Kidney epithelial cell (primary cell): ENCODE measurements at places on chromosomes 7 and 10. TPM values are rescaled to one million over a fixed set of nuclear protein-coding genes. Genes with fewer than 3 reads are reported as not detected.

GRCh38 chr10:12750526-12751201 lies 250.8 kb downstream of the CCDC3 start:
- no peak for DNase-seq

DNA sequence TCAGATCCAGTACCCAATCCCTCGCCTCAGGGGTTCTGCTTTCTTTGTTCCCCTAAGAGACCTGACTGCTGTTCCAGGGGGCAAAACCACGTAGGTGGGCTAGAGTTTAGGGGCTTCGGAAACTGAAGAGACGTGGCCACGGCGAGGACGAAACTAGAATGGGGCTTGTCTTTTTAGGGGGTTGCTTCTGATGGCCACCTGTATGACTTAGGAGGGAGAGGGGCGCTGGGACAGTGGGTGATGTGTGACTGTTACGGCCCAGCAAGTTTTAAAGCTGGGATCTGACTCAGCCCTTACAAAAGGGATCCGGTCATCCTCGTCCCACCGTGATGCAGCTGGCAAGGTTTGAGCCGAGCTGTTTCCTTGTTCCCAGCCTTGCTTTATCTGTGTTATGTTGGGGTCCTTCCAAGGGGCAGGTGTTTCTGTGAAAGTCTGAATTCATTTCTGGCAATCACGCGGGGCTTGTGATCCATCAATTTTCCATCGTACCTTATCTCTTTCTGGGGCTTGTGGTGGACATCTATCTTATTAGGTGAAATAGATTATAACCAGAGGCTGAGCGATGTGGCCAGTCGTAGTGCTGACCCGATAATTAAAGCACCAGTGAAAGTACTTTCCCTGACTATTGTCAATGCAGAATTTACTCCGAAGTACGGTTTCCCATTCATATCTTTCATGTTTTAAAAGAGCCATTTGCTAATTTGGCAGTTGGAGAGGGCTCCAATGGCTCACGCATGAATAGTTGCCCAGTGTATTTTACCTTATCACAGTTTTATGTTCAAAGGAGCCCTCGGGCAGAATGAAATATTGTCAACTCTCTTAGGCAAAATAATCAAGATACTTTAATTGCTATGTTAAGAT lies 830 bp downstream of the MET start:
- DNase-seq = no peak

DNA sequence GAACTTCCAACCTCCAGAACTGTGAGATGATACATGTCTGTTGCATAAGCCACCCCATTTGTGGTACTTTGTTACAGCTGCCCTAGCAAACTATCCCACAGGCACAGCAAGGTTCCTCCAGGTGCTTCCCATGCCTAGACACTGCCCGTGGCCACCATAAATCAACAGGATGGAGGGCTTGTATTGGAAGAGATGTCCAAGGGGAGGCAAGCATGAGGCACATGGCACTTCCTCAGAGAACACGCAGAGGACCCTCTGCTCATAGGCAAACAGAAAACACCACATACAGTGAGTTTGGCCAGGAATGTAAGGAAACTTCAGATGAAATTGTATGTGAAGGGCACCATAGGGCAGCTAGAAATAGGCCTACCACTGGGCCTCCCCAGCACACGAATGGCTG lies 291.1 kb downstream of the GRID1 start:
- no peak for DNase-seq

GRCh38 chr10:7412928-7413282 lies 2.1 kb upstream of the SFMBT2 start:
- no peak for DNase-seq

- no peak for DNase-seq
These were observed 80.3 kb downstream of the WDR11 start for GRCh38 chr10:120931423-120931822.

DNA sequence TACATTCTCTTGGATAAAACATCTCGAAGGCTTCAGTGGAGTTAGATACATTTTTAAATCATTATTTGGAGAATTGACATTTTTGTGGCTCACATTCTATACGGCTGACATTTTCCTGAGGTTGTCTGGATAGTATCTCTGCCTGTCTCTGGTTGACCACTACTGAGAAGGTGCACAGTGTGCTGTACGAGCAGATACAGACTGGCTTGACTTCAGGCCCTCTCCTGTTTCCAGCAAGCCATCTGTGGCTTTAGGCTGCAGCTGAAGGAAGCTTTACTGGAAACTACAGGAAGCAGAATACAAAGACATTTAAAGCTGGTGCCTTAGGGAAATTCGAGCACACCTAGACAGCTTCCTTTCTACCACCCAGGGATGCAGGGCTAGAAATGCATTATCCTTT lies 39.3 kb upstream of the RSU1 start:
- no peak for DNase-seq

DNA sequence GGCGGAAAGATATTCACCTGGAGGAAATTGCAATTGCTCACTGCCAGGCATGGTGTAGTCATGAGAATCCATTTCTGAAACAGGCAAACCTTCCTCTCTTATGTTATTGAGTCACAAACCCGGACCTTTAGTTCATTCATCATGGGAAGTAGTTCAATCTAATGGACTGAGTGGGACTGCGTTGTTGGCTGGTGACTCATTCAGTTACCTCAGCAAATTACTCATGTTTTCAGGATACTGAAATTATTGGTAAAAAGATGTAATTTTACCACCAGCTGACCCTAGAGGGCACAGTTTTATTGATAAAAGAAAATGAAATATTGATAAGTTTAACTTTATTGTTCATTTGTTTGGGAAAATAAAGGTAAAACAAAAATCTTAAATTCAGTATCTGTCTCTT lies 1194.4 kb upstream of the SORCS1 start:
- DNase-seq = peak; percentile 86

DNA sequence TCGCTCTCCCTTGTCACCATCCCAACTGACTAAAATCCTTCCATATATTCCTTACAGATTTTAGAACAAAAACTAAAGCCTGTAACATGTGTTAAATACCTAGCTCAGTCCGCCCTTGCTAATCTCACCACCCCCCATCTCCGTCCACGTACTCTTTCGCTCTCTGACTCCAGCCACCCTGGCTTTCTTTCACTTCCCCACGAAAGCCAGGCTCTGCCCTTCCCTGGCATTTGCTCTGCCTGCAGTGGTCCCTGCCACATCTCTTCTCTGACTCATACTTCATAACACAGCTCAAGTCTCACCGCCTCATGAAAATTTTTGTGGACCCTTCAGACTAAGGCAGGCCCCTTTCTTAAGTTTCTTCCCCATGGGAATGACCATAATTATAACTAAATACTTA lies 11.7 kb upstream of the GPAM start:
- DNase-seq = no peak

GRCh38 chr10:117241541-117242462 lies 888 bp downstream of the SLC18A2 start:
- DNase-seq = no peak

DNA sequence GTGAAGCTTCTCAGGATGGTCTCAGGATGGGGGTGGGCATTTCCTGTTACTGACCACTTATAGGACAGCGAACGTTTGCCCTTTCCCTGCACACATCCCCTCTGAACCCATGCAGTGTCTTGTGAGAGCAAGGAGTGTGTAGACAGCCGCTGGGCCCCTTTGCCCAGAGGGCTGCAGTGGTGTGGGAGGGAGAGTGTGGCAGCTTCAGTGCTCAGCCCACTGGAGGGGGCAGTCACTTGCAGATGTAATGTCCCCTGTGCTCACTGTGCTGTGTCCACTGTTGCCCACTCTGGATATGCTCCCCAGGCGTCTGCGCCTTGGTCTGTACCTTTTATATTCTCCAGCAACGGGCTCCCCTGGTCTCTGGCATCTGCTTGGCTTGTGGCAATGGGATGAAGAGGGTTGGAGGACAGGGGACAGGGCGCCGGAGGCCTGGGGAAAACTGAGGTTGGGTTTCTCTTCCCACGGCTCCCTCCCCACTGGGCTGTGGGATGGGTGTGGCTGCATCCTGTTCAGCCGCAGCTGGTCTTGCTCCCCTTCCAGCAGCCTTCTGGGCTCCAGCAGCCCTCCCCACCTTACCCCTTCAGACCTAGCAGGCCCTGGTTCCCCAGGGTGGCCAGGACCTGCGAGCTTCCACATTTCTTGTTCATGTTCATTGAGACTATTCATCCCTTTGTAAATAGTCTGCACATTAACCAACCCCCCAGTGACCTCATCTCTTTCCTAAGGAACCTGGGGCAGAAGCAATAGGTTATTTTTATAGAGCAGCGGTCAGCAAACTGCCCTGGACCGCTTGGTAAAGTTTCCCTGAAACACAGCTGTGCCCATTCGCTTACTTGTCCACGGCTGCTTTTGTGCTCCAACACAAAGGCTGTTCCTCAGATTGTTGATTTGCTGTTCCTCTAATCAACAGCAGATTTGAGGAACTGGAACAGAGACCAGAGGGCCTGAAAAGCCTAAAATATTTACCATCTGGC lies 6.1 kb downstream of the ZNF789 start:
- DNase-seq = no peak

DNA sequence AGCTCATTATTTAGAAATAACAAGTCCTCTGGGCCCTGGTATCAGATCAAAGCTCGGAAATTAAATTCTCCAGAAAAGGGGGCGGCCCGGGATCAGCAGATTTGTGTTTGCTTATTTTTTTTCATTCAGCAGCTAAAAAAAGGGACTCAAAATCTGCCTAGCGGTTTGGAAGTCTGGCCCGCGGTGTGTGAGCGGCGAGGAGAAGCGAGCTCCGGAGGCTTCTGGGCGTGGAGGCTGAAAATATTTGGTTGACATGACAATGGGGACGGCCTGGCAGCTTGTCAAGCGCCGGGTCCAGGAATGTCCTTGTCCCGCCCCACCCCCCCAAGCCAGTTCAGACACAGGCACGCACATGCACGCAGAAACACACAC lies 43.4 kb downstream of the FOXL3 start:
- no peak for DNase-seq

DNA sequence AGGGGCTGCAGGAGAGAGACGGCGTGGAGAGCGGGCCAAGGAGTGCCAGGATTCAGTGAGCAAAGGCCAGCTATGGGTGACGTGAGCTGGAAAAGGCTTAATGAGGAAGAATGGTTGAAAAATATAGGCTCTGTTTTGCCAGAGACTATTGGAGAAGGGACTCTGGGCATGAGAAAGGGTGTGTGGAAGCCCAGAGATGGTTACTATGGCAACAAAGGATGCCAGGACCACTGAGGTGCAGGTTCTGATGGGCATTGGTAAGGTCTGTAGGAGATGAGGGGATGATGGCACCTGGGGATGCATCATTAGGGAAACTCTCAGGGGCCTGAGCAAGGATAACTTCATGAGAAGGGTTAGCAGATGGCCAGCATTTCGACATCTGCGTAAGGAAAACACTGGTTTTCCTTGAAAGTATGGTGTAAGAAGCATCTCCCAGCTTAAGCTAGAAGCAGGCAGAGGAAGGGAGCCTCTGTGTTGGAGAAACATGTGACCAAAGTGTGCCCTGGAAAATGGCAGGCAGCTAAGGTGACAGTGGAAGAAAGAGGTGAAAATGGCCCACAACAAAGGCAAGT lies 21.6 kb upstream of the FAM180A start:
- DNase-seq = no peak

- DNase-seq = no peak
These were observed 917 bp downstream of the ZNF365 start for GRCh38 chr10:62374862-62375710.

- DNase-seq = no peak
These were observed 39.1 kb downstream of the CDK6 start for GRCh38 chr7:92797284-92797683.

GRCh38 chr7:39733881-39734632 lies 110.7 kb downstream of the RALA start:
- peak; percentile 85 for DNase-seq

DNA sequence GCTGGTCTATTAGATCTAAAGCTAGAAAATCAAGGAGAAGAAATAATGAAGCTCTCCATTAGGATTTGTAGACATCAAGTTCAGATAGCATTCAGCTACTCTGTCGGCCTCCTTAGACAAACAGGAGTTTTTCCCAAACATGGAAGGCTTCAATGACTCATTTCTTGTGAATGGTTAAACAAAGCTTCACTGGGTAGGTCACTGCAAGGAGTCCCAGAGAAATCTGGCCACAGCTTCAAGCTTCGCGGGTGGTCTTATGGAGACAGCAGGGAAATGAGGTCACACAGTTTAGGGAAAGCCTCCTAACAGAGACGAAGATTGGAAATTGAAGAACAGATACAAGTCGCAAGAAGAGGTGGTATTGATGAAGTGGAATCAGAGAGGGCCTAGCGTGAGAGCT lies 22.6 kb upstream of the LRRC72 start:
- peak; percentile 23 for DNase-seq

DNA sequence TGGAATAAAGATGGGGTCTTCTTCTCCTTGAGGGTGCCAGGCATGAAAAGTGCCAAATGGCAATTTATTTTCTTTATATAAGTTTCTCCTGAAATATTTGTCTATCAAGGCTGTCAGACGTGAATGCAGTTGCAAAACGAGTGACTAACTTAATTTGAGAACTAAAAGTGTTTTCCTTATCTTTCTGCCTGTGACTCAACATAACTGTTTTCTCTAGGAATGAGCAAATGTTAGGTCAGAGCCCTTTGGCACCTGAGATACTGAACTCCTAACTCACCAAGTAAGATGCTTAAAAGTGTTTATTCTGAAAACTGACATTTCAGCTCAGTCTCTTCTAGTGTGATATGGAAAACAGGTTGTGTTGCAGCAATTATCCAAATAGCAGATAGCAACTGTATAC lies 197.0 kb downstream of the STK31 start:
- DNase-seq = no peak

DNA sequence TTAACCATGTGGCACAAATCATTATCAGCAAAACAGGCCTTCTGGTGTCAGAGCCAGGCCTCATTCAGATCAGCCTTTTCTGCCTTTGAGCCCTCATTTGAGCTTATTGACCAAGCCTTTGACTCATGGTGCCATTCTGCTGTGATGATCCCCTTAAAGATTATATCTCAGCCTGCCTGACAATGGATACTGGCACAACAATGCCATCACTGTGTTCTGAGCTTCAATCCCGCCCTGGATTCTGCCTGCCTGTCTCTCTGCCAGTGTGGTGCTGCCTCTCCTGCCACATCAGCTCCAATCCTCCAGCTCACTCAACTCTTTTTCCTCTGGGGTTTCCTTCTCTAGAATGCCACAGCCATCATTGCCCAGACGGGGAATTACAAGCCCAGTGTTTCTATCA lies 52.6 kb downstream of the SRI start:
- DNase-seq = no peak

DNA sequence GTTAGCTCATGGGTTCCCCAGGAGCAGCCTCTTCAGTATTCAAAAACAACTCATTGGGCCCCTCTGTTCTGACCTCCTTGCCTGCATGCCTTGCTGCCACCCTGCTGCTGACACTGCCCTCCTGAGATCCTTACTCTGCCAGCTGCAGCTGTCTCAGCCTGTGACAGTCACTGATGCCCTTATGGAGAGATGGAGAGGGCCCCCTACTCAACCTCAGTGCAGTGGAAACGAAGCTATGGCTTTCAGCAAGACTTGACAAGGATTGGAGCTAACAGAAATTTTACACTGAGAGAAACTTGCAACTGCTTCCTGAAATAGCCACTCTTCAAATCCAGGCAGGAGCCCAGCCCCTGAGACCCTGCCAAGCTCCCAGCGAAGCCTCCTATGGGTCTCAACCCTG lies 678.3 kb upstream of the C7orf33 start:
- no peak for DNase-seq

ACSM6 gene
- not detected in 2 replicates for total RNA-seq

AGR3 gene
- not detected in 2 replicates for total RNA-seq

AKR1C3 gene
- total RNA-seq = 0.68 and 1.2 TPM in 2 replicates

SPDYE5 gene
- not detected in 2 replicates for total RNA-seq

TCF7L2 gene
- total RNA-seq = 3.4 and 13.5 TPM in 2 replicates

ITPRID1 gene
- not detected in 2 replicates for total RNA-seq

TFR2 gene
- 0.34 and 0.71 TPM in 2 replicates for total RNA-seq

DYDC2 gene
- 0.14 and 3.0 TPM in 2 replicates for total RNA-seq

CALHM3 gene
- total RNA-seq = not detected in 2 replicates

ANLN gene
- 14.3 and 15.4 TPM in 2 replicates for total RNA-seq

FRMPD2 gene
- 0.41 and 0.42 TPM in 2 replicates for total RNA-seq

COBL gene
- 6.4 and 7.1 TPM in 2 replicates for total RNA-seq

PLCE1 gene
- total RNA-seq = 0.55 and 0.84 TPM in 2 replicates

KLF14 gene
- 0.07 TPM in 1 of 2 replicates, not detected in the other for total RNA-seq
